ENCODE measurements at places on chromosomes 1 and 21. TPM values are rescaled to one million over a fixed set of nuclear protein-coding genes. Genes with fewer than 3 reads are reported as not detected.

Gene NTNG1
- total RNA-seq, result 0.64 TPM

Gene OR4F29
- total RNA-seq, result not detected

Gene CFAP74
- not detected for total RNA-seq

Gene TMCO4
- total RNA-seq, result 7.8 TPM

Gene C1orf116
- 0.40 TPM for total RNA-seq

Gene PFKFB2
- 1.4 TPM for total RNA-seq

Gene SH2D1B
- not detected for total RNA-seq

Gene FAM163A
- total RNA-seq, result 0.26 TPM

Gene CORT
- total RNA-seq, result not detected

Gene LIN28A
- total RNA-seq, result not detected

Gene GPR61
- not detected for total RNA-seq

Gene FOXD3
- total RNA-seq, result not detected

Gene ALPL
- 1.7 TPM for total RNA-seq

Gene MRPL37
- total RNA-seq, result 83.2 TPM

Gene DPM3
- total RNA-seq, result 104 TPM

Gene CFHR2
- total RNA-seq, result not detected

Gene DDAH1
- 27.3 TPM for total RNA-seq

Gene KLHDC7A
- total RNA-seq, result not detected

Gene LEMD1
- total RNA-seq, result not detected

Gene UBE2J2
- total RNA-seq, result 59.0 TPM

Gene TAS1R1
- total RNA-seq, result not detected

Gene CD244
- not detected for total RNA-seq

Gene CFAP45
- 0.65 TPM for total RNA-seq

Gene SLC44A5
- 0.08 TPM for total RNA-seq

Gene SYT6
- not detected for total RNA-seq

Gene SERINC2
- total RNA-seq, result 27.8 TPM

Gene LIPI
- not detected for total RNA-seq

Gene TACSTD2
- total RNA-seq, result 9.7 TPM

Gene RSBN1
- total RNA-seq, result 5.8 TPM

Gene FAM3B
- not detected for total RNA-seq

Gene LRRC39
- total RNA-seq, result not detected

Gene NPL
- total RNA-seq, result 0.52 TPM

Gene VWA5B1
- not detected for total RNA-seq

Gene TSPEAR
- total RNA-seq, result not detected

Gene FBXO2
- 1.6 TPM for total RNA-seq

Gene SPRR3
- total RNA-seq, result not detected

Gene TNN
- not detected for total RNA-seq

Gene TRIM58
- 0.32 TPM for total RNA-seq

Gene FCRLB
- 1.2 TPM for total RNA-seq

Gene DNAJC6
- 0.08 TPM for total RNA-seq

Gene USF1
- 27.8 TPM for total RNA-seq

Gene DENND4B
- total RNA-seq, result 18.7 TPM

Gene PPIAL4G
- total RNA-seq, result not detected

Gene ST6GALNAC3
- total RNA-seq, result 4.7 TPM

Gene LCE2B
- total RNA-seq, result not detected

Gene SPATA17
- 1.0 TPM for total RNA-seq

Gene LCE1F
- total RNA-seq, result not detected

Gene TNFRSF18
- total RNA-seq, result 2.1 TPM

Gene RNPC3
- total RNA-seq, result 1.8 TPM

Gene FMO1
- not detected for total RNA-seq

Gene ZRANB2
- 29.5 TPM for total RNA-seq
